ENCODE measurements at places on chromosomes 6 and 20. TPM values are rescaled to one million over a fixed set of nuclear protein-coding genes. Genes with fewer than 3 reads are reported as not detected.

The GTSF1L gene
- not detected for total RNA-seq

GRCh38 chr6:160007145-160007544 lies 38.3 kb downstream of the IGF2R start:
- no peak overlapping the region for H3K27ac ChIP-seq
- no peaks in the 10 kb centered on the region for H3K4me1 ChIP-seq
- H3K4me3 ChIP-seq, result no peak overlapping the region

GRCh38 chr6:143575440-143575839 lies 63.9 kb upstream of the FUCA2 start:
- H3K27ac ChIP-seq, result no peak overlapping the region
- no peaks in the 10 kb centered on the region for H3K27me3 ChIP-seq
- H3K4me1 ChIP-seq, result no peaks in the 10 kb centered on the region
- no peak overlapping the region for H3K4me3 ChIP-seq
- DNase-seq, result peak; percentile 28

The OPN5 gene
- total RNA-seq, result not detected

The GSTA2 gene
- not detected for total RNA-seq

The FRK gene
- total RNA-seq, result 5.9 TPM
